ENCODE measurements at places on chromosomes 1 and 21.

- DNase-seq, result no peak
Observed at GRCh38 chr1:82116105-82116504, 315.4 kb downstream of the ADGRL2 start.

DNA sequence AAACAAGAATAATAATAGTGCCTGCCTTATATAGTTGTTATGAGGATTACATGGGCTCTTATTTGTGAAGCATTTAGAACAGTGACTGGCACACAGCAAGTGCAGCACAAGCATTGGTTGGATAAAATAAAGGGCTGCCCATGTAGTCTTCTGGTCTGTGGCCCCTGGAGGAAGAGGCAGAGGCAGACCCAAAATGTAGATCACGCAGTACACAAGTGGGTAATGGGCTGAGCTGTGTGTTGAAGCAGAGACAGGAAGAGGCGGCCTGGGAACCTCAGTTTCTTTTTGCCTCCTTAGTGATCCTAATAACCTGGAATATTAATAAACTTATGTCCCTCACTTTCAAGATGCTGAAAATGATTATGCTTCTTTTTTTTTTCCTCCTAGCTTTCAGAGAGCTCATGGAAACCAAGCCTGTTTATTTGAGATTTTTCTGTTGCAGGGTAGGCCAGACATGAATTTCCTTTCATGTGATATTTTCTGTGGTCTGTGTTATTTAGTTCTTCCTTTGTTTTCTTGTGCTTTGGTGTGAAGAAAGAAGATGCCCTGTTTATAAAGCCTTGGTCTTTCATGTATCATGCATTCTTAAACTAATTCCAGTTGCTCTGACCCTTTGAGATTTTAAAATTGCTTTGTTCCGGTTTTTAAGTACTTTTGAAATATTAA, 42.5 kb downstream of the LRRC8D start:
- DNase-seq, result no peak

DNA sequence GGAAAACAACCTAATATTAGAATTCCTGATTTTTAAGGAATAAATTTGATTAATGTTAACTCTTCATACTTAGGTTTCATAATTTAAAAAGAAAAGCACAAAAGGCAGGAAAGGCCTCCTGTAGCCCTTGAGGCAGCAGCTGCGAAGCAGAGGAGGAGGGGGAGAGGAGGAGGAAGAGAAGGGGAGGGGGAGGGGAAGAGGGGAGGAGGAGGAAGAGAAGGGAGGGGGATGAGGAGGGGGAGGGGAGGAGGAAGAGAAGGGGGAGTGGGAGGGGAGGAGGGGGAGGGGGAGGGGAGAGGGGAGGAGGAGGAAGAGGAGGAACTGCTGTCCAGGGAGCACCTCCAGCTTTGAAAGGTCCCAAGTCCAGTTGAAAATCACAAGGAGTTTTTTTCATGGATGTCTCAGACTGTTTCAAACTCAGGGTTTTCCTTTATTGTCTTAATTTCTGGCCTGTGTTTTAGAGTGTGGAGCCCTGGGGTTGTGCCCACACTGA, 35.1 kb upstream of the DIP2A start:
- DNase-seq, result no peak

GRCh38 chr1:247345881-247346280, 14.2 kb upstream of the ZNF496 start:
- no peak for DNase-seq

- no peak for DNase-seq
Observed at GRCh38 chr1:117589544-117589943, 16.3 kb upstream of the TENT5C start.

GRCh38 chr1:182626527-182626926, 22.3 kb upstream of the RGS16 start:
- DNase-seq, result no peak

- DNase-seq, result no peak
Observed at GRCh38 chr1:53603431-53603830, 135.5 kb downstream of the GLIS1 start.

- no peak for DNase-seq
Observed at GRCh38 chr1:182173808-182174512, 112.4 kb upstream of the ZNF648 start.

GRCh38 chr1:88141499-88142074, 542.5 kb upstream of the PKN2 start:
- no peak for DNase-seq

DNA sequence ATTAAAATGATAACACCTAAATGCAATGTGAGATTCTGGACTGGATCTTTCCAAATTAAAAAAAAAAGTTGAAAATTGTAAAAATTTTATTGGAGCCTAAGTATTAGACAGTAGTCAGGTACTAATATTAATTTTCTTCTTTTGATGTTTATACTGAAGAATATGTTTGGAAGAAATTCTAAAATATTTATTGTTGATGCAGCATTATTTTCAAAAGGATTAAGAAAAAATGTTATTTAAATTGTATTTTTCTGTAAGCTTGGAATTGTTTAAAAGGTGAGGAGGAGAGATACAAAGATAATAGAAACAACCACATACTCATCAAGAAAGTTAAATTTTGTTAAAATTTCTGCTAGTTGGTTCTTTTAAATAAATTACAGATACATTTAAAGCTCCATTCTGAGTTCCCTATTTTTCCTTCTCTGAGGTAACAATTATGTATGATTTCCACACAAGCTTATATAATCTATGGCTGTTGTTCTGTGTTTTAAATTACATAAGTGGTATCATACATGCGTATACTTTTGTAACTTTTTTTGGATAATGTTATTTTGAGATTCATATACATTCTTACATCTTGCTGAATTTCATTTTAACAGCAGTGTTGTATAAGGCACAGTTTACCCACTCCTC, 180.3 kb upstream of the RGS18 start:
- no peak for DNase-seq

DNA sequence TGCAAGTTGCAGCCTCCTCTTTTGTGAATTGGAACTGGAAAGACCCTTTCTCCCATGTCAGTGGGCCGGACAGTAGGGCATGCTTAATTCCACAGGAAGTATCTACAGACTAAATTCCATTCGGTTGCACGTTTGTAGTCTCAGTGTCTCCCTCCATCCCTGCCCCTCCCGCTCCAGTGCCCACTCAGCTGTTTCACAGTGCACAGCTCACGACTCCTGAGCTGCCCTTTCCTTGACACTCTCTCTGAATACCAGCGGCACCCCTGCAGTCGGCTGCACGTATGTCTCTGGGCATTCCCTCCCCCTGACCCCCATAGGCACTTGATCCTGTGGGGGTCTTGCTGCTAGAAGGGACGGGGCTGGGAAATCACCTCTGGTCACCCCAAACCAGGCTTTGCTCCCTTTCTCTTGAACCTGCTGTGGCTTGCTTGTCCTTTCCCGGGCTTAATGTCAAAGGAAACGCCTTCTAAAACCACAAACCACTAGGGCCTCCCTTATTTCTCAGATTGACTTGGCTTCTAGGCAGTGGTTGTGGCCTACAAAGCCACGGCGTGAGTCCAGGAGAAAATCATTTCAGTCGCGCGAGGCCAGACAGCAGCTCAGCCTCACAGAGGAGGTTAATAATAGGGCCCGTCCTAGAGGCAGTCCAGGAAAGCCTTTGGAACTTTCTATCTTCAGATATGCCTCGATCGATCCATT, 365.3 kb upstream of the PROX1 start:
- no peak for DNase-seq

GRCh38 chr1:180633057-180634056, 1.5 kb downstream of the XPR1 start:
- DNase-seq, result no peak

- no peak for DNase-seq
Observed at GRCh38 chr1:75423136-75423535, 187.8 kb downstream of the SLC44A5 start.

DNA sequence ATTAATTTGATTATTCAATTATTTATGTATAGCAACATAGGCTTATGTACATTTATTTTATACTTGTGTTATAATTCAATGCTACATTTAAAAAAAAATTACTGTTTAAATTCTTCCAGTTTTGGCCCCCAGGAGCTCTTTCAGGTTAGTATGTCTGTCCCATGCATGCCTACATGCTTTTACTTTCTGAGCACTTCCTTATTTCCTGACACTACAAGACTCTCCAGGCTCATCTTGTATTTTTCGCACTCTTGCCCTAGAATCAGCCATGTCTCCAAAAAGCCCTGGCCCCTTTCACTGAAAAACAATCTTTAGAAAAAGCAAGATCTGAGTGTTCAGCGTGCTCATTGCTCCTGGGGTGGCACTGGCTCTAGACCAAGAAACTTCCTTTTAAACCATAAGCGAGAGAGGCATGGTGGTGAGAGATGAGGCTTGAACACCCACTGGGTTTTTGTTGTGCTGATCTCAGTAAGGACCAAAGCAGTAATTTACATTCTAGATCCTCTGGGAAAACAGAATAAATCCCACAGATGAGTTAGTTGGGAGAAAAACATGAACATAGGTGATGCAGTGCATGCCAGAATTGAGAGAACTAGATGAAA, 95.0 kb downstream of the SLC30A10 start:
- DNase-seq, result no peak

GRCh38 chr1:26134466-26134865, 22.8 kb downstream of the PDIK1L start:
- no peak for DNase-seq
